ENCODE measurements at places on chromosomes 7 and 10. TPM values are rescaled to one million over a fixed set of nuclear protein-coding genes. Genes with fewer than 3 reads are reported as not detected.

DNA sequence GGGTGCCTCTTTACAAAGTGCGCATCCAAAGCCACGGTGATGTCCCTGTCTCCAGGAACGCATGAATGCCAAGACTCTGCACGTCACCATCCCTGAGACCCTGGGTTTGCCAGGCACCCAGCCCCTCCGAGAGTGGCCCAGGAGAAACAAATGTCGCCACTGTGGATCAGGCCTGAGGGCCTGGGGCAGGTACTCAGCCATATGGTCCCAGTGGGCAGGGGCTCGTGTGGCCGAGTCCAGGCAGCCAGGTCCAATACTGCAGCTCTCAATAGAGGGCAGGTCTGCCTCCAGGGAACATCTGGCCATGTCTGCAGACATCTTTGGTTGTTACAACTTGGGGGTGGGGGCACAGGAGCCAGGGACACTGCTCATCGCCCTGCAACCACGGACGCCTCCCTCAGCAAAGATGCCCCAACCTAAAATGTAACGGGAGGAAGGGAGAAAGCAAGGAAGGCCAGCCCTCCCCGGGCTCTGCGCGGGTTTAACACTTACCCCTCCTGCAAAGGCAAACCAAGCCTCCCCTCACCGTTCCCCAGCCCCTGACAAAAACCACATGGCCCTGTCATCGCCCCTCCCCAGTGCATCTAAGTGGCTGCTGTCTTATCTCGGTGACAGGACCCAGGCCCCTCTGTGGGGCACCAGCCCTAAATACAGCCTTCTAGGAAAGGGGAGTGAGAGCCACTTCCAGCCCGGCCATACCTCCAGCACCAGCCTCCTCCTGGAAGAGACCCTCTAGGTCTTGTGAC, 10.3 kb upstream of the PAPOLB start:
- DNase-seq: no peak

- no peak for DNase-seq
Measured at GRCh38 chr10:77857272-77857671, 69.3 kb downstream of the DLG5 start.

GRCh38 chr10:118778727-118779126, 24.0 kb upstream of the CACUL1 start:
- no peak for DNase-seq

- no peak for DNase-seq
Measured at GRCh38 chr10:21082206-21082605, 185.1 kb upstream of the NEBL start.

GRCh38 chr10:2972216-2972615, 95.1 kb upstream of the PFKP start:
- no peak for DNase-seq

Gene ADAM12
- not detected for total RNA-seq

DNA sequence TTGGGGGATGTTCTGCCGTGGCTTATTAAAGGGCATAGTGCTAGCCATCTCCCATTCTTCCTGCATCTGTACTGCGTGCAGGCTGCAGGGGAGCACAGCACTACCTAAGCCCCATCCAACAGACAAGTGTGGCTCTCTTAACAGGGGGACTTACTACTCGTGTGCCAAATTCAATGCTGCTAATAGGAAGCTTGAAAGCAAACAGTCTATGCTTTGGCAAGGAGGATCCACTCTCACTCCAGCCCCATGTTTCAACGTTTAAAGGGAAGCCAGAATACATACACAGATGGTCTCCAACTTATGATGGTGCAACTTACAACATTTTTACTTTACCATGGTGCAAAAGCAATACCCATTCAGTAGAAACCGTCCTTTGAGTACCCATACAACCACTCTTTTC, 228.0 kb upstream of the C7orf33 start:
- no peak for DNase-seq

Measured in activated CD4-positive, alpha-beta T cell treated with anti-CD3 and anti-CD28 coated beads, Interleukin-2, amount 10 ng/mL, durations not matched to agents 24 days and 14 days (primary cell).